ENCODE measurements at places on chromosomes 5 and 9.

GRCh38 chr9:81653240-81653639 is 36.1 kb downstream of the TLE1 start:
- DNase-seq: no peak

DNA sequence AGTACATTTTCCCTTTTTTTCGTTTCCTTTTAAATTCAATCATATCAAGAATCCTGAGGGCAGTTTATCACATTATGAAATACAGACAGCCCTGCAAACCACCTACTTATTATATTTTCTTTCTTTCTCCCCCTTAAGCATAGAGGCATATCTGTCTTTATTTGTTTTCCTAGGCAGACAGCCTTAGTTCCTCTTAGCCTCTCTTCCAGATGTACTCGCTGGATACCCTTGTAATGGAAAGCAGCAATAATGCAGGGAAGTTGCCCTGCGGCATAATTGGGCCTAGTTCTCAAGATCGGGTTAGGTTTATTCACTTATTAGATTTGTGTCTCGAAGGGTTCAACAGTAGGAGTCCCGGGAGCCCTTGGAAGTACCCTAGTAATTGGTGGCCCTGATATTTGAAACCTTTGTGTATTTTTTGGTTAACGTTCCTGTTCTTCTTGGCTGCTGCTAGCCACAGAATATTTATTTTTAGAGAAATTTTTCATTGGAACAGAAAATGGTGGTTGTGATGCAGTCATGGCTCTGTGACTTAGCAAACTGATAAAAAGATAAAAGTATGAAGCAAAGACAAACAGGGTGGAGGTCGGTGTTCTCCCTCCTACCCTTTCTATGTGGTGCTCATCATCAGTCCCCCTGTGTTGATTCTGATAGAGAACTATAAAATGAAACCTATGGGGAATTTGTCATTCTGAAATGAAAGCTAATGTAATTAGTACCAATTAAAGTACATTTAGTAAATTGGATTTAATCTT is 6.4 kb downstream of the TLE4 start:
- no peak for DNase-seq

DNA sequence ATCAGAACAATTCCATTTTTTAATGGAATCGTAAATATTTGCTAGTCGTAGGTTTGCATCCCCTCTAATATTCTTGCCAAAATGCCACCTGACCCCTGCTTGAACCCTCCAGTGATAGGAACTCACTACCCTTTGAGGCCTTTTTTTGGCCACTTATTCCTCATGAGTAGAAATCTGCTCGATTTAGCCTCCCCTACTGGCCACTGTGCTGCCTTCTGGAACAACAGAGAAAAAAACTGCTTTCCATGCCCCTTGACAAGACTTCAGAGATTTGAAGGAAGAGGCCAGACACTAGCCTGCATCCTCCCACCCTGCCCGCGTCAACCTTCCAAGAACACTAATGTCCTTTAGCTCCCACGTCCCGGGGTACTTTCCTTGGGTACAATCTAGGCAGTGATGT is 4.1 kb downstream of the CCDC69 start:
- DNase-seq: no peak

- DNase-seq: no peak
Observed at GRCh38 chr9:136211441-136212344, 6.8 kb upstream of the LHX3 start.

- DNase-seq: no peak
Observed at GRCh38 chr9:26745111-26745510, 147.5 kb downstream of the CAAP1 start.

GRCh38 chr9:80649496-80649895 is 1039.9 kb downstream of the TLE1 start:
- DNase-seq: peak; percentile 16

GRCh38 chr5:143533978-143534760 is 130.7 kb upstream of the NR3C1 start:
- no peak for DNase-seq

DNA sequence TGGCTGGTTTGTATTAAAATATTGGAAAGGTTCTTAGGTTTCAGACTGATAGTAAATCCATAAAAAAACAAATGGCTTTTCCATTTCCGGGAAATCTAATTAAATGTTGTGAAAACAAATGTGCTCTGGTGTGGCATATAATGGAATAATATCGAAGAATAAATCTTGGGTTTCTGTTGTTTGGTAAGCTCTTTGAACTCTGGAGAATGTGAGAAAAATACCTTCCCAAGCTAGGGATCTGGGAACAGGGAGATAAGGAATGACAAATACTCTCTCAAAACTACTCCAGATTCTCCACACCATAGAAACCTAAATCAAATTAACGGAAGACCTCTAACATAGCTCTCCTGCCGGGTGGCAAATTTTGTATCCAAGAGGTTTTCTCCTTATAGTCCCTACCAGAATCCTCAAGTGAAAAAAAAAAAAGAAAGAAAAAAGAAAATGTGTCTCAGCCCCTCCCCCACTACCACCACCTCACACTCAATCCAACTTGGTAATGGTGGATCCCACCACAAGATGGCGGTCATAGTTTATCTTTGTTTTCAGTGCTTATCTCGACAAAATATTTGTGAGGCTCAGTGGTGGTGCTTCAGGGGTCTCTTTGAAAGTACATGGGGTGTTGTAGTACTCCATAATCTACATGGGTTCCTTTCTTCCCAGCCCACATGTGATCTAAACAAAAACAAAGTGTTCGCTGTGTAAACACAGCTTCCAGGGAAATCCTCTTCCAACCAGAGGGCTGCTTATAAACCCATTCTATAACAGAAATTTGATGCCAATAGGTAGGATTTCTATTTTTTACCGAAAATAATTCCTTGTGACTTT is 54.5 kb upstream of the FST start:
- no peak for DNase-seq

- DNase-seq: peak; percentile 75
Observed at GRCh38 chr9:91775011-91775707, 174.9 kb downstream of the ROR2 start.

DNA sequence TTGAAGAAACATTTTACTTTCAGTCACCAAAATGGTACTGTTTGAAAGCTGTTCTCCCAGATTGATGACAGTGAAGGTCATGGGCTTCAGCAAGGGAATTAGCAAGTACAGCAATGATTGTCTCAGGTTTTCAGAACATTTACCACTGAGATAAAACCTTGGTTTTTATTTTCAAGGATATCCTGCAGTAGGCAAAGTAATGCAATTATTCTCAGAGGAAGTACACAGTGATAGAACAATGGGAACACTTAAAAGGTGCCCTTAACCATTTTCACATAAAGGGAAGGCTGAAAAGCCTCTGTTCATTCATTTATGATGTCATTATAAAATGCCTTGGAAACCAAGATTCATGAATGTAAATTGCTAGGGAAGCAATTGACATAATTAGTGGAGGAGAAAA is 471.8 kb upstream of the ACO1 start:
- DNase-seq: no peak

GRCh38 chr9:96100385-96101300 is 201.3 kb downstream of the HSD17B3 start:
- peak; percentile 53 for DNase-seq

DNA sequence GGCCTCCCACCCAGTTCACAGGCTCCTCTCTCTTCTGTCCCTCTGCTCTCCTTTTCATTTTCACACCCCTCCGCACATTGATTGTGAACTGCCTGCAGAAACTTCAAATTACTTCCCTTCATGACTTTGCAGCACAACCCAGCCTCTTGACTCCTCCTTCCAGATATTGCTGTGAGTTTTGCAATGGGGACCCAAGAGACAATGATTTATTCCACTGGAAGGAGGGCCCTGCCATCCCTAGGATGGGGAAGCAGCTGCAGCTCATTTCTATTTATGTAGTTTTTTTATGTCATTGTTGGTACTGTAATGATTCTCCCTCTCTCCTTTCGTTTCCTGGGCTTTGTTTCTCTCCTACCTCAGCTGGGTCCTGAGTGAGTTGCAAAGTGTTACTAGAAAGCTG is 364.9 kb downstream of the ICE1 start:
- no peak for DNase-seq

DNA sequence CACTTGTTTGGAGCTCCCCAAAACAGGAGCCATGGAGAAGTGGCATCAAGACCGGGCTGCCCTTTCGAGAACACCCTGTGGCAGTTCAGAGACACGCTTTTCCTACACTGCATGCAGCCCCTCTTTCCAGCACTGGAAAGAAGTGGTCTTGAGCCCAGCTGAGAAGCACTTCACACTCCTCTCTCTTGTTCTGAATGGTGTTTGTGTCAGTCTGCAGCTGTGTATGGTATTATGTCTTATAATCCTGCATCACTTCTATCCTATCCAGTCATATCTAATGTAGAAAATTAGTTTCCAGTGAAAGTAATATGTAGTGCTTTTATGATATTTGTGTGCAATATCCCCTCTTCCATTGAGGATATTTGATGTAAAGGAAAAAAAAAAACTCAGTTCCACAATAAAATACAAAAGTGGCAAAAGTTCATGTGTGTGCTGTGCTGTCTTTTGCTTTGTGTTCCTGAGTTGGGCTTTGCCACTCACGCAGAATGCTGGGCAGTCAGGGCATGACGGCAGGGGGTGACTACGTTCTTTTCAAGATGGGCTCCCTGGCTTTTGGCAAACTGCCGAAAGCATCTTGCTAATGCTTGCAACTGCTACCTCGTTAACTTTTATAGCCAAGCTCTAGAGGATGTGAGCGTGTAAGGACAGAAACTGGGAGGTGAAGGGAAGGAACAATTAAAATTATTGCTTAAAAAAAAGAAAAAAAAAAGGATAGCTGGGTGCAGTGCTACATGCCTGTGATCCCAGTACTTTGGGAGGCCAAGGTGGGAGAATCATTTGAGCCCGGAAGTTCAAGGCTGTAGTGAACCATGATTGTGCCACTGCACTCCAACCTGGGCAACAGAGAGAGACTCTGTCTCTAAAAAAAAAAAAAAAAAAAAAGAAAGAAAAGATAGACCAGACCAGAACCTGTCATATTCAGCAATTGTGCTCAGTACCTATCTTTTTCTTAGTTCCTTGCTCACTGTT is 102.2 kb downstream of the MAP1B start:
- no peak for DNase-seq

- no peak for DNase-seq
Observed at GRCh38 chr5:39202597-39203274, 16.6 kb downstream of the FYB1 start.

- DNase-seq: no peak
Observed at GRCh38 chr5:137192293-137192743, 306.8 kb downstream of the SPOCK1 start.

GRCh38 chr9:91758491-91758981 is 191.5 kb downstream of the ROR2 start:
- DNase-seq: no peak

GRCh38 chr5:20276061-20276958 is 288.3 kb upstream of the CDH18 start:
- DNase-seq: no peak

DNA sequence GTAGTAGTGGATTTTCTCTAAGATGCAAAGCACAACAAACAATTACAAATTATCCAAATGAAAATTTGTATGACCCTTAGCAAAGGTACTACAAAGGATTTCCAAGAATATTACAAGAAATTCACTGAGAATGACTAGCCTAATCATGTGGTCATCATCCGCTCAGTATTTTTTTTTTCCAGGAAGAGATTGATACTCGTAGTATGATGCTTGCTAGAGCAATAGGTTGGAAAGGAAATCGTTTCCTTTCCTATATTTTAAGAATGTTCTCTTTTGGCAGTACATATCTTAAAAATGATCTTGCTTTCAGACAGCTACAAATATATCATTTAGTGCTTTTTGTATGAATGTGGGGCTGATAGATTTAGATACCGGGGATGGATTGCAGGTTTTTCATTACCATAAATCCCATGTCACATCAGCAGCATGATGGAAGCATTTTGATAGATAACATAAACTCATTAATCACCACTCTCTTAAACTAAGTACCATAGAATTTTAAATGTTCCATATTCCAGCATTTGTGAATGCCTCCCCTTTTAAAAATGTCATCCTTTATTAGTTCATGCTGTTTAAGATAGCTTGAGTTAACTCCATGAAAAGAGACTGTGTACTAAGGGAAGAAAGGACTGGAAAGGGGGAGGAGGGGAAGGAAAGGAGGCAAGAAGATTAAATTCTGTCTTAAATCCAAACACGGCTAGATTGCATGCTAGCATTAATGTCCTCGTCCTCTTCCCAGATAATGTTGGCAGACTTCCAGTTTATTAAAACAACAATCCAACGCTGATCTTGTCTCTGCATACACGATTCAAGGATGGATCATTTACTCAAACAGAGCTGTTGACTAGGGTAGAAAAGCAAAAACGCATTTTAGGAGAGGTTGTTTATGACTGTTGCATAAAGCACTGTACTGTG is 311.7 kb upstream of the ZNF608 start:
- no peak for DNase-seq

GRCh38 chr9:128243215-128244018 is 32.4 kb downstream of the GOLGA2 start:
- DNase-seq: peak; percentile 56

DNA sequence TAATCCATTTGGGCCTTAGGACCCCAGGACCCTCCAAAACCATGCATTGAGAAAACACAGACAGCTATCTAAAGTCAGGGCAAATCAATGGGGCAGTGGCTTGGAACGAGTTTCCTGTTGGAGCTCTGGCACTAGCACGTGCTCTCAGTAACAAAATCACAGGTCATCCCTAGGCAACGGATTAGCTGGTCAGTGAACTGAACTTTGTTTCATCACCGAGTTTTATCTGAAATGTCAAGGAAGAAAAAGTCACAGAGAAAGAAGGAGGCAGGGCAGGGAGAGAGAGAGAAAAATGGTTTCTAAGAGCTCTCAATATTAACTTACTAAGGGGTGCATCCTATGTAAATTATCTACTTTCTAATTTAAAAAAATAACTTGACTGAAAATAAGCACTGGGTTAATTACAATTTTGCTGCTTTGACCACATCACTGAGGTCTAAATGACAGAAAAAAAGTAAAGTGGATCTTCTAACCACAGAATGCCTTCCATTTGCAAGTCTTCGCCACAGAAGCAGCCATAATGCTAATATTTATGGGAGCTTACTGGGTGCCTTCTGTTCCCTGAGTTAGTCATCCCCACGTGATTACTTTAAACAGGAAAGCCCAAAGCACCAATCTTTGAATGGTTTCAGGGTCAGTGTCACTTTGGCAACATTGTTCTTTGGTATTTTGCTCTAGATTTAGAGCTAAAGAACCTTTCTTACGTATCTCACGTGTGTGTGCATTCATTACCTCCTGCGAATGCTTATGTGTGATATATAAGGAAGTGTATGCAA is 503.9 kb downstream of the RASEF start:
- DNase-seq: no peak

GRCh38 chr9:20753761-20754160 is 69.7 kb downstream of the FOCAD start:
- DNase-seq: no peak

GRCh38 chr9:128214571-128215490 is 11.7 kb downstream of the DNM1 start:
- DNase-seq: peak; percentile 45

GRCh38 chr5:53350368-53350767 is 130.1 kb upstream of the FST start:
- DNase-seq: no peak

GRCh38 chr5:69166686-69167492 is at the start of gene CCNB1:
CCNB1 (plus strand) TSS chr5:69167150; CDS start chr5:69167263, 113 bp downstream.
- DNase-seq: peak; percentile 99

DNA sequence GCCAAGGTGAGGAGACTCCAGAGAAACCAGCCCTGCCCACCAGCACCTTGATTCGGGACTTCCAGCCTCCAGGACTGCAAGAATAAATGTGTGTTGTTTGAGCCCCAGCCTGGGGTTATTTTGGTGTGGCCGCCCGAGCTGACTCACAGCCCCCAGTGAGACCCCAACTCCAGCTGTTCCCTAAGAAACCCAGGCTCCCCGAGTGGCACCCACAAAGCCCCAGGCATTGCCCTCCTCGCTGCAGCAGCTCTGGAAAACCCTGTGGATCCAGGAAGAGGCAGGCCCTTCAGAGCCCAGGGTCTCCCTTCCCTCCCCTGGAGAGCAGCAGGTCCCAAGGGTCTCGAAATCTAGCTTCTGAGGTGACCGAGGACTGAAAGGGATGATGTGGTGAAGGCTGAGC is 69.2 kb upstream of the PPP1R26 start:
- DNase-seq: no peak

Measured in right cardiac atrium (tissue), 5 donors.